Cortex of kidney (tissue), 1 donor: ENCODE measurements at places on chromosomes 3 and 15.

DNA sequence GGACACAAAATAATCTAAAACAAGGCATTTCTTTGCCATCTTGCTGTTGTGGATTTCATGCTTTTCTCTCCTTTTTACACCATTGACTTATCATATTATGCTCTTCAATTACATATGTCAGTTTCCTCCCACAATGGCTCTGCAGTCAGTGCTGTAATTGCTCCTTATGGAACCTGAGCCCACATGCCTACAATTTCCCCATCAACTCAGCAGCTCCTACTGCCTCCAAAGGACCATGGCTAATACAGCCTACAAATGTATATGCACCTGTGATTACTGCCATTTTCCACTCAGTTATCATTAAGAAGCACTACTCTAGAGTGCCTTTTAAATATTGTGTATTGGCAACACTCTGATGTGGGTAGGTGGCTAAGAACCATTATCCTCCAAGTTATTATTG is 30.8 kb downstream of the RTP4 start:
- no peak for DNase-seq

DNA sequence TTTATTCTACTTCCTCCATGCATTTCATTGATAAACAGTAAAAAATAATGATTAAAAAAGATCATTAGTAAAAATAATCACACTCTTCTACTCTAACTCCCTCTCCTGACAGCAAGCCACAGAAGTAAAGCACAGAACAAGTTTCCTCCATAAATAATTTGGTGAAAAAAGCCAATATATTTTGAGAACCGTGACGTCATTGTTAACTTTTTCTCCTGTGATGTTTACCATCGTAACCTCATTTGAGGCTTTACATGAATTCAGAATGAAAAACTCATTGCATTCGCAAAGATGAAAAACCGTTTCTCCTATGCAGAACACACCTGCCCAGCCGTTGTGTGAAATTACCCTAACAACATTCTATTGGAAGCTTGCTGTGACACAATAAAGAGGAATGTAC is 120.7 kb downstream of the NSUN3 start:
- no peak for DNase-seq

GRCh38 chr3:83734656-83735055 is 1224.1 kb upstream of the CADM2 start:
- DNase-seq: no peak

- no peak for DNase-seq
Observed at GRCh38 chr15:34951993-34952392, 17.5 kb downstream of the AQR start.

DNA sequence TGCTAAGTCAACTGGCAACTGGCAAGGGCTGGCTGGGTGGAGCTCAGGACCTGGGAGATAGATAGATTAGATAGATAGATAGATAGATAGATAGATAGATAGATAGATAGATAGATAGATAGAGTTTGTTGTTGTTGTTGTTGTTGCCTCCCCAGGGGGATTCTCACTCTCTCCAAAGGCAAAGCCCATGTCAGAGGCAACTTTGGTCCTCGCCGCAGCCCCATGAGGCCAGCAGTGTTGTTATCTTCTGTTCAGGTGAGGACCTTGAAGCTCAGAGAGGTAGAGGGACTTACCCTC is 7.4 kb upstream of the MST1R start:
- DNase-seq: no peak

DNA sequence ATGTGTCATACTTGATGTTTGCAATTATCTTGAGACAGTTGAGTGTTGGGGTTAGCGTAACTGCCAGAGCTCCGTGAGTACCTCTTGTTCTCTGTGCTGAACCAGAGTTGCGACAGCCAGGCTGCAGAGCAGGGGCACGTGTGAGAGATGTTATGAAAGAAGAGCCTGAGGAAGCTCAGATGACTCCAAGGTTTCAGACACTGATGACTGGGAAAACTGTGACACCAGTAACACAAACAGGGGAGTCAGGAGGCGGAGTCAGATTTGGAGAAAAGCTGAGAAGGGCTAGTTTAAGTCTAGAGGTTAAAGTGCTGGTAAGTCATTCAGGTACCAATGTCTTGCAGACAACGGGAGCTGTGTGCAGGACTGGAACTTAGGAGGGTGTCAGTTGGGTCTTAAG is 45.0 kb downstream of the BLM start:
- DNase-seq: no peak

- DNase-seq: no peak
Observed at GRCh38 chr3:71392251-71392650, 191.3 kb downstream of the FOXP1 start.

DNA sequence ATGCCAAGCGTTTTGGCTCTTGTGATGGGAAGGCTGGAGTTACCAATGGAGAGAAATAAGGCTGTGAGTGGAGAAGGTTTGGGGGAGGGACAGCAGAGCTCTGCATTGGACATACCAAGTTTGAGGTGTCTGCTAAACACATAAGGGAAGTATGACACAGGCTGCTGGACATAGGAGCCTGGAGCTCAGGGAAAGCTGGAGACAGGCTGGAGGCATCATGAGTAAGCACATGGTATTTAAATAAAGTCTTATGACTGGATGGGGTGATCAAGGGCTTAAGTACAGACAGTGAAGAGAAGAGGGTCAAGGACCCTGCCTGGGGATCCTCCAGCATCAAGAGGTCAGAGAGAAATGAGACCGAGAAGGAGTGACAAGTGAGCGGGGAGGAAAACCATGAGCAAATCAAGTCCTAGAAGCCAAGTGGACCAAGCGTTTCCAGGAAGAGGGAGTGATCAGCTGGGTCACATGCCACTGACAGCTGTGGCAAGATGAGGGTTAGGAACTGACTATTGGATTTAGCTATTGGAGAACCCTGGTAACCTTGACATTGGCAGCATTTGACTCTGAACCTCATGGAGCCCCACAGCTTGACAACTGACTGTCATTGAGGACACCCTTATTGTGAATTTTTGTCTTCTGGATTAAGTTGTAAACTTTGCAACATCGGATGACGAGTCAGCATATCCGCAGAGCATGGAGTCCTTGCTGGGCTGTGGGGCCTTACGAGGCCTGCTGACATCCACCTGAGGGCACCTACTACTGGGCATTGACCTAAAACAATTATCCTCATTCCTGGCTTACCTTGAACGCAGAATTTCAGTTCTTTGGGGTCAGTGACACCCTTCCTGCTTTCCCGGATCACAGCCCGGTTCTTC is 78.7 kb upstream of the ETV5 start:
- no peak for DNase-seq

DNA sequence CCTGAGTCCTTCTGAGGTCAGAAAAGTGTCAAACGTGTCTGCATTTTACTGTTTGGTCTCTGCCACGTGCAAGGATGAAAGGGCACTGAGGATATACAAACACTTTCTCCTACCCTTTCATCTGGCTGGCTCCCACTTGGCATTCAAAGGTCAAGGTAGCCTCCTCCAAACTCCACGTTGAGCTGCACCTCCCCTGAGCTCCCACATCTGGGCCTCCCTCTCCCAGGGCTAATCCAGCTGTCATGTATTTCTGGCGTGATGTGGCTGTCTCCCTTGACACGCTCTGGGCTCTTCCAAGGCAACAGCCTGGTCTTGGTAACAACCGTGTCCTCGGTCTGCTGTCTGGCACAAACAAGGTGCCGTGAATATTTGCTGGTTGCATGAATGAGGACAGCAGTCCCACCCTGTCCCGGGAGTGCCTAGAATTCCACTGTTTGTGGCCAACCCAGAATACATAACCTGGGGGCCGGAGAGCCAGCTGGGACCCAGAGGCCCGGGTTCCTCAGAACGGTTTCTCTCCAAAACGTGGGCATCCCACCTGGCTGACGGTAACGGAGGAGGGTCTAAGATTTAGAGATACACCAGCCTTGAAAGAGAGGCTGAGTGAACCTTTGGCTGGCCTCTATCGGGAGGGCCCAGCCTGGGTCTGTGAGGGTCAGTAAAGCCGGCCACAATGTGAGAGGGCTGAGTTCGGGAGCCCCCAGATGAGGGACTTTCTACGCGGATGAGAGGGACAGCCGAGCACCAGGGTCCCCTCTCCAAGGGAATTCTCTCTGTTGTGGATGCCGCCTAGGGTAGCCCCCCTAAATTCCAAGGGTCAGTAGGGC is 767 bp downstream of the GLT8D1 start:
- no peak for DNase-seq

DNA sequence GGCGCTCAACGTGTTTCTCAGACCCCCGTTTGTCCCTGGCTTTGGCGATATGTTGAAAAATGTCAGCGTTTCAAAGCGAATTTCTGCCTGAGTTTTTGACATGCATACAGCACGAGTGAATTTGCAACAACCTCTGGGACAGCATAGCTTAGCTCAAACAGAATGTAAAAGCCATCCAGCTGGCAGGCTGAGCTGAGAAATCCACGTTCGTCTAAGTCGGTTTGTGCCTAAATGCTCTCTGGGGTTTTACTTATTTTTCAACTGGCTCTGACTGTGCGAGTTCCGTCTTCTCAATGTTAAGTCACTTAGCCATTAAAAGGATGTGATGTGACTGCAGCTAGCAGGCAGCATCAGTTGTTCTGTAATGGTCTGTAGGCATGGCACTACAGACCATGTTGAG is 243.5 kb upstream of the SLCO3A1 start:
- DNase-seq: no peak

DNA sequence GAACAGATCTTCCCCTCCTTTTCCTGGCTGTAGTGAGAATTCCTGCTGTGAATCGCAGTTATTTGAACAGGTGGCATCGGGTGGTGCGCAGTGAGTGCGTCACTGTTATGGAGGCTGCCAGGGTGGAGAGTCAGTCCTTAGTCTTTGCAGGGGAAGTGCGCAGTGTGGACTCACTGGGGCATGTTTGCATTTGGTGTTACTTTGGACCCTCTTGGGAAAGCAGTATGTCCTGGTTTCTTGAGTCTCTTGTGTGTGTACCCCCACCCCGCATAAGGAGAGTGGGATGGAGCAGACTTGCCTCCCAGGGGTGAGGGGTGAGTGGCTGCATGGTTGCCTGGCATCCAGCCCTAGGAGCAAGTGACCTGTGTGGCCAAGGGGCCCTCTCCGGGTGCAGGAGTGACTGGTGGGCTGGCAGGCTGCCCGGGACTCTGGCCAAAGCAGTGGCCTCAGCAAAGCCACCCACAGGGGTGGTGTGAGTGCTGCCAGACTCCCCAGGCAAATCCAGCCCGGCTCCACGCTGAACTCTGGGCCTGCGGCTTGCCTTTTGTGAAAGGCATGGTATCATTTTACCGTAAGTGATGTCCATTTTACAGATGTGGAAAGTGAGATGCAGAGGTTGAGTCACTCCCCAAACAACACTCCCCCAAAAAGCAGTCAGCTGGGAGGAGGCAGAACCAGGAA is 46.4 kb downstream of the DNASE1L3 start:
- no peak for DNase-seq

DNA sequence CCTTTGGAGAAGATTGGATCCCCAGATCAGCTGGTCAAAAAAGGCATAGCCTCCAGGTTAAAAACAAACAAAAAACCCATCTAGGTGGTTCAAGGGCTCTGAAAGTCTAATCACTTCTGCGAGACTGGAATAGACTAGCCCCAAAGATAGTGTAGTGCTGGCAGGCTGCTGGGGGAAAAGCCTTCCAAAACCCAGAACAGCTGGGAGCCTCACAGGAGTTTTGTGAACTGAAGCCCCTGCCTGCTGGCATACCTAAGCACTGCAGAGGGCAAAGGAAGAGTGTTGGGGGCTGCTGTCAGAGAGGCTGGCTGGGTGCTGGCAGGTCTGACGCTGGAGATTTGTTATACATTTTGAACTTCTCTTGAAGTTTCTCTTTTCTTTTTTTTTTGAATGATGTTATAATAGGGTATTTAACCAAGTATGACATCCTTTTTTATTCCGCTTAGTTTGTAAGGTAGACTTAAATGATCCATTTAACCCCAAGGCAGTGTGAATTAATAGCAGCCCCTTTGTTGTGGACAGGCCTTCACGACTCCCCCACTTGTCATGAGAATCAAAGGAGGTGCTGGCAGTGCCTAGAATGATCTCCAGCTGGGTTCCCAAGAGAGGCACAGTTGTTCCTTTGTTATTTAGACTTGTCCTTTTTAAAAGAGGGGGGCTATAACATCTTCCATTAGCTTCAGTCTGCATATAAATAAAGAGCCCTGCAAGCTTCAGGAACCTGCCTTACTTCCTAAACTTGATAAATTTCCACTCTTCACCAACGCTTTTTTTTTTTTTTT is 53.9 kb downstream of the CRTC3 start:
- no peak for DNase-seq

GRCh38 chr15:101025501-101025885 is 106.3 kb downstream of the LRRK1 start:
- no peak for DNase-seq

GRCh38 chr15:93420050-93420452 is 331.0 kb upstream of the RGMA start:
- DNase-seq: no peak

- no peak for DNase-seq
Observed at GRCh38 chr3:65443739-65444446, 594.8 kb downstream of the MAGI1 start.

- DNase-seq: no peak
Observed at GRCh38 chr15:90067953-90068606, 34.2 kb downstream of the IDH2 start.

DNA sequence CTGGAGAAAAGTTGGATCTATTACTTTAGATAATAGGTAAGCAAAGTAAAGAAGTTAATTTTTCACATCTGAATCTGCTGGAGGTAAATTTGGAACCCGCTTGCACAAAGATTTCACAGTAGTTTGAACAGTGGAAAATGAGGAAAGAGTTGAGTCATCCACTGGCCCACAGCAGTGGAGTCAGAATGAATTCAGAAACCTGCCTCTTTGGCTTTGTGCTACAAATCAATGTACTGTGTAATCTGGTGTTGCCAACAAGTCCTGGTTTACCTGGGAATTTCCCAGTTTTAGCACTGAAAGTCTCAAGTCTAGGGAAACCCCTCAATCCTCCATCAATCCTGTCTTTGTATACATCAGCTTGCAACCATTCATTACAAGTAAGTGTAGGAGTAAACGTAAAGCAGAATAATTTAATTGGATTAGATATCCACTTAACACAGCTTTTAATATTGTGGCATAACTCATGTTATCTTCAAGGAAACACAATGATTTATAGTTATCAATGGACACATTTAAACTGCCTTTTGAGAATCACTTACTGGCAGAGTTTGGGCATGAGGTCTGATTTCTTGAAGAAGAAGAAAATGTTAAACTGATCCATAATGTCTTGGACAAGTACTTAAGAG is 100.6 kb downstream of the DCLK3 start:
- no peak for DNase-seq

DNA sequence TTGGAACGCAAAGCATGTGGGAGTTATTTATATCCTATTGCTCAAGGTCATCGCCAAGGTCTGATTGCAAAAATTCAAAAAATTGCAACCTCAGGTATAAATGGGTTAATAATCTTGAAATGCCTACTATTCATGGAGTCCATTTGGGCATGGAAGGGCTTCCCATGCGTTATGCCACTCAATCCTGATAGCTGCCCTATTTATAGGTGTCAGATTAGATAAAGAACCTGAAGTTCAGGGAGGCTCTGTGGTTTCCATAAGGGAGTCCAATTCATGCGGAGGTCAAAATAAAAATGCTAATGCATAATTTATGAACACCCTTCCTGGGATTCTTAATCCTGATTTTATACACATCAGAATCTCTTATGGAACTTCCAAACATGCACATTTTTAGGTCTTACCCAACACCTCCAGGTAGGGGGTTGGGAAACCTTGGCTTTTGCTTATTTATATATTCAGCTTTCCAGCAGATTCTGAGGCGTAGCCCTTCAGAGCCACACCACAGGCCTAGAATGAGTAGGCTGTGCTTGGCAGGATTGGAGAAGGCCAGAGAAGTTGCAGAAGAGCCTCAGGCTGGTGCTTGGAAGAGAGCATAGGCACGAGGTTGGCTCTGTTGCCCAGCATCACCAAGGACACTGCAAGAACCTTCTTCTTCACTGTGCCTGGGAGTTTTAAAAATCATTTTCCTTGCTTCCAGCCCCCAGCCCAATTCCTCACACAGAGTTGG is 324.4 kb upstream of the CFAP20DC start:
- no peak for DNase-seq

GRCh38 chr15:92053753-92054316 is 200.3 kb downstream of the SLCO3A1 start:
- no peak for DNase-seq
